SK-MEL-5 (cell line): ENCODE measurements at places on chromosomes 7 and 10. TPM values are rescaled to one million over a fixed set of nuclear protein-coding genes. Genes with fewer than 3 reads are reported as not detected.

BET1 gene
- total RNA-seq, result 59.3 and 62.4 TPM in 2 replicates

TLL2 gene
- total RNA-seq, result 0.08 and 0.11 TPM in 2 replicates

TRIL gene
- total RNA-seq, result 0.03 TPM in 2 replicates

MSS51 gene
- 0.29 and 0.40 TPM in 2 replicates for total RNA-seq

ANLN gene
- total RNA-seq, result 66.7 and 67.6 TPM in 2 replicates
